ENCODE measurements at places on chromosomes 6 and 20.

- DNase-seq: no peak
Observed at GRCh38 chr20:47318586-47319516, 37.6 kb downstream of the ZMYND8 start.

DNA sequence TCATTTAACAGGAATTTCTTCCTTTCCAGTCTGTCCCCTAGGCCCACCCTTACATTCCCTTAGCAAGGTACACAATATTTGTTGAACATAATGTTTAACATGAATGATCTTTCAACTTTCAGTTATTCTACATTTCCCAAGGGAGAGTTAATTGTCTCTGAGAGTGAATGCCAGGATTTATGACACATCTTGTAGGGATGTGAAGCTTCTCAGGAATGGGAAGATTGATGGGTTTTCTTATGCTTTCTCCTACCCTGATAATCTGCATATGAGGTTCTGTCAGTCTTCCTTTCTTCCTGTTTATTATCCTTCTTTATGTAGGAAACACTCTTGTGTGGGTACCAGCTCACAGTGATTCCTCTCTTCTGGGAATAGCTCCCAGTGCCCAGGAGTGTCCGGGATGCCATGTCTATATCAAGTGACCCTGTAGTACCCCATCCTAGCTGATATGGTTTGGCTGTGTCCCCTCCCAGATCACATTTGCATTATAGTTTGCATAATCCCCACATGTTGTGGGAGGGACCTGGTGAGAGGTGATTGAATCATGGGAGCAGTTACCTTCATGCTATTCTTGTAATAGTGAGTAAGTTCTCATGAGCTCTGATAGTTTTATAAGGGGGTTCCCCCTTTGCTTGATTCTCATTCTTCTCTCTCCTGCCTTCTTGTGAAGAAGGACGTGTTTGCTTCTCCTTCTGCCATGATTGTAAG, 7.1 kb upstream of the FYN start:
- DNase-seq: no peak

DNA sequence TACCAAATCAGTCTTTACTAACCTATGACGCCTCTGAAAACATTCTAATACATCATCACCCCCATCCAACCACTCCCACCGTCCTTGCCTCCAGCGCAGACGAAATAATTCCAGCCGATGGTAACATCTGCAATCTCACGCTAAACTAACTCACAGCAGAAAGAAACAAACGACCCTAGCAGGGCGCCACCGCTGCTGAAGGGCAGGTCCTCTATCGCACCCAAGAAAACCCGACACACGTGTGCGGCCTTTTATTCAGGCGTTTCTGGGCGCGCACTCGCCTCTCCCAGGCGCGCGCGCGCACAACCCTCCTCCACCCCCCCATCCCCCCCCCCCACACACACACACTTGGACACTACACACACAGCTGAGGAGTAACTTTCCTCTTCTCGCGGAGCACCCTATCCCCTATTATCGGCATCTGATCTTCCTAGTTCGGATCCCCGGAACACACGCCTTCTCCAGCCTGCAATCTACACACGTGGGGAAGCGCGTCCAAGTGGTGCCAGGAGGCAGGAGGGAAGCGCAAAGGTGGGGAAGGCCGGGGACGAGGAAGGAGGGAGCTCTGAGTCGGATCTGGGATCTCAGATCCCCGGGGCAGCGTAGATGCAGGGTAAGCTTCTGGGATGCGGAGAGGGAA, 1.4 kb downstream of the GFOD1 start:
- DNase-seq: no peak

DNA sequence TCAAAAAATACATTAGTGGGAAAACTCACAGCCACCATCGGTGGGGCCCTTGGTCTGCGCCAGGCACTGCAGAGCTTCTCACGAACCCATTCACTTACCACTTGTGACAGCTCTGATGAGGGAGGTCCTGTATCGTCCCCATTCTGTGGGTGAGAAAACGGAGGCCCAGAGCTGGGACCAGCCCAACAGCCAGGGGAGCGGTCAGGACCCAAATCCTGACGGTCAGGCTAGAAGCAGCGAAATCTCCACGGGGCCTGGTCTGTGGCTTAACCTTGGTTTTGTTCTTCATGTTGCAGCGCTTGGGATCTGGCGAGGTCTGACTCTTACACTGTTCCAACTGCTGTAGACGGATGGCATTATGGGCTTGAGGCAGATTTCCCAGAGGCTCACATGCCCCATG, 7.7 kb upstream of the VSX1 start:
- no peak for DNase-seq

DNA sequence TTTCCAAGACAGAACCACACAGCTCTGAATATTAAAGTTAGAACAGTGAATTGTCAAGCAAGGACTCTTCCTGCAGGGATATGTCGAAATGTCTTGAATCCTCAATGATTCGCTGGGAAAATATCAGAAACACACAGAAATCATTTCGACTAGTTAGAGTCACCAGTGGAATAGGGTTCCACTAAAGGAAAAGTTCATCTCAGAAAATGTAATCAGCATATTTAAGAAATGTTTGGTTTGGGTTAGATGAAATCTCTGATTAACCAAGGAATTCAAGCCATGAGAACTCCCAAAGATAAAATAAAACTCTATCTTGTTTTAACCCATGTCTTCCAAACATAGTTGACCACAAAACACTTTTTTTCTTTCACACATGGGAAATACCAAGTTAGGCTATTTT, 621.0 kb upstream of the NRSN1 start:
- no peak for DNase-seq
